COR-L47 (cell line): ENCODE measurements at places on chromosomes 12 and 14.

DNA sequence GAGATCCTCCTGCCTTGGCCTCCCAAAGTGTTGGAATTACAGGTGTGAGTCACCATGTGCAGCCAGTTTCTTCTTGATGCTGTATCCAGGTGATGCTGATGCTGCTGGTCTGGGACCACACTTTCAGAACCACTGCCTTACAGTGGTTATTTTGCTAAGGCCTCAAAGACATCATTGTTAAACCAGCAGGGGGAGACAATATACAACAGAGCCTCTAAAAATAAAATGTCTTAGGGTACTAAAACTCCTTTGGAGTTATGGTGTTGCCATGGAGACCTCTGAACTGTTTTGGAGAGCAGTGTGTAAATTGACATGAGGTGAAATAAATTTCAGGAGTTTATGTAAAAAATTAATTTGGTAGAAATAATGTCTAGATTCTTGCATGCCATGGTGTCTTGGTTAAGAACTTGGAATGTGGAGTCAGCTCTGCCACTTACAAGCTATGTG, 1.1 kb upstream of the ARG2 start:
- peak; percentile 34 for DNase-seq

GRCh38 chr12:41521872-41522379, 333.8 kb downstream of the PDZRN4 start:
- no peak for DNase-seq

DNA sequence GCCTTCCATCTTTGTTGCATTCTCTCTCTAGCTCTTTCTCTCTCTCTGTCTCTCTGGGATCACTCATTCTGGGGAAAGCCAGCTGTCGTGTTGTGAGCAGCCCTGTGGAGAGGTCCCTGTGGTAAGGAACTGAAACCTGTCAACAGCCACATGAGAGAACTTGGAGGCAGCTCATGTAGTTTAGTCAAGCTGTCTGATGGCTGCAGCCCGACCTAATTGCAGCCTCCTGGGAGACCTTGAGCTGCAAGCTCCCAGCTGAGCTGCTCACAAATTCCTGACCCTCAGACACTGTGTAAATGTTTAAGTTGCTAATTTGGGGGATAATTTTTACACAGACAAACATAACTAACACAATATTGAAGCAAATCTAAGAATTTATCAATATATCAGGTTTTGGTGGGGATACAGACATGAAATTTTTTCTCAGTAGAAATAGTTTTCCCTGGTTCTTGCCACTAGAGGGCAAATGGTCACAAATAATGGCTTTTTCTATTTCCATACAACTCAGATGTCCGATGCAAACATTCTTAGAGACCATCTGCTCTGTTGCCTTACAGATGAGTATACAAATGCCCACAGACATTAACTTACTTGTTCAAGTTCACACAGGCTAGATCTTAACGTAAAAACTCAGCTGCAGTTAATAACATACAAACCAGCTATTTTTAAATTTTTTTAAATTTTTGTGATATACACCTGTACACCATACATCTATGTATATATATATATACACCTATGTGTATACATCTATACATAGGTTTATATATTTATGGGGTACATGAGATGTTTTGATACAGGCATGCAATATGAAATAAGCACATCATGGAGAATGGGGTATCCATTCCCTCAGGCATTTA, 15.5 kb upstream of the KRR1 start:
- DNase-seq: peak; percentile 19

DNA sequence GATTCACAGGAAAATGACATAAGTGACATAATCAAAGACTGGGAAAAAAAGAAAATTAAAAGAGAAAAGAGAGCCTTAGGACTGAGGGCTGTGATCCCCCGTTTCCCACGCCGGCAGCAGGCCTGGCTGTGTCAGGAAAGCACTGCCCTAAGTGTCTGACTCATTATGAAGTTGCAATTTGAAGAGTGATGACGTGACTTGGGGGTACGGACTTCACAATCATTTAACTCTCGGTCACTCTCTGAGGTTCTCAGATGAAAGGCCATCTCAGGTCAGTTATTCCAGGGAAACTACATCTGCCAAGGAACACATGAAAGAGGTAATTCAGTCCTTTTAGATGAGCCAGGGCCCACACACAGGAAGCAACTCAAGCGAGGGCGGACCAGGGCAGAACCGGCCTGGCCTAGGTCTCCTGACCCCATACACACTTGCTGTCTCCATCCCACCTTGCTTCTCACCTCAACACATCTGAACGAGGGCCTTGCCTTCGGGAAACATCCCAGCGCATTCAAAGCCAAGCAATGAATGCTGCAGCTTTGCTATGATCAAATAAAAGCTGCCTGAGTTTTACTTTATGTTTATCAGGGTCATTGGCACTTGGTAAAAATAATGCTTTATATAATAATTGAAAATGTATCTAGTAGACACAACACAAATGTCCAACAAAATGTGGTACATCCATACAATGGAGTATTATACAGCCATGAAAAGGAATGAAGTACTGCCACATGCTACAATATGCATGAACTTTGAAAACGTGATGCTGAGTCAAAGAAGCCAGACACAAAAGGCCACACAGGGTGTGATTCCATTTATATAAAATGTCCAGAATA, 2.7 kb downstream of the SSH1 start:
- DNase-seq: no peak
